HepG2 (cell line): ENCODE measurements at places on chromosomes 12 and 14. TPM values are rescaled to one million over a fixed set of nuclear protein-coding genes. Genes with fewer than 3 reads are reported as not detected.

- DNase-seq = no peak
These were observed 116.5 kb downstream of the BTG1 start for GRCh38 chr12:92029136-92029535.

GRCh38 chr12:5500331-5500659, 68.4 kb downstream of the NTF3 start:
- DNase-seq = no peak

Gene KRT3
- polyA plus RNA-seq = not detected in 2 replicates

GRCh38 chr14:101960225-101960624, 4.1 kb upstream of the DYNC1H1 start:
- DNase-seq = peak; percentile 40

Gene KLRG1
- 0.51 and 1.7 TPM in 2 replicates for polyA plus RNA-seq
